Stimulated activated CD8-positive, alpha-beta memory T cell treated with anti-CD3 and anti-CD28 coated beads, Interleukin-15, amount 100 ng/mL, for 4 hours (primary cell): ENCODE measurements at places on chromosomes 1 and 21.

- no peak for DNase-seq
Measured at GRCh38 chr1:8822373-8823294, 5.2 kb upstream of the RERE start.

DNA sequence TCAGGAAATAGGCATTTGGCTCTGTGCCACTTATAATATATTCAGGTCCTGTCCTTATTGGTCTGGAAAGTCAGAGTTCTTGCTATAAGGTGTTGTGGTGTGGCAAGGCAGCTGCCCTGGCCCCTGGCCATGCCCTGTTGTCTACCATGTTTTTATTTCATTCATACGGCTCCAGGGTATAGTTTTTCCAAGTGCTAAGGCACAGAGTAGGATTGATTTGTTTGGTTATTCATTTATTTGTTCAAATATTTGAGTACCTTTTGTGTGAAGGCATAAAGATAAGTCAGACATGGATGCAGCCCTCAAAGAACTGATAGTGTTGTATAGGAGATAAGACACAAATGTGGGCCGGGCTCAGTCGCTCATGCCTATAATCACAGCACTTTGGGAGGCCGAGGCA lies 10.1 kb downstream of the ZBTB8B start:
- no peak for DNase-seq

DNA sequence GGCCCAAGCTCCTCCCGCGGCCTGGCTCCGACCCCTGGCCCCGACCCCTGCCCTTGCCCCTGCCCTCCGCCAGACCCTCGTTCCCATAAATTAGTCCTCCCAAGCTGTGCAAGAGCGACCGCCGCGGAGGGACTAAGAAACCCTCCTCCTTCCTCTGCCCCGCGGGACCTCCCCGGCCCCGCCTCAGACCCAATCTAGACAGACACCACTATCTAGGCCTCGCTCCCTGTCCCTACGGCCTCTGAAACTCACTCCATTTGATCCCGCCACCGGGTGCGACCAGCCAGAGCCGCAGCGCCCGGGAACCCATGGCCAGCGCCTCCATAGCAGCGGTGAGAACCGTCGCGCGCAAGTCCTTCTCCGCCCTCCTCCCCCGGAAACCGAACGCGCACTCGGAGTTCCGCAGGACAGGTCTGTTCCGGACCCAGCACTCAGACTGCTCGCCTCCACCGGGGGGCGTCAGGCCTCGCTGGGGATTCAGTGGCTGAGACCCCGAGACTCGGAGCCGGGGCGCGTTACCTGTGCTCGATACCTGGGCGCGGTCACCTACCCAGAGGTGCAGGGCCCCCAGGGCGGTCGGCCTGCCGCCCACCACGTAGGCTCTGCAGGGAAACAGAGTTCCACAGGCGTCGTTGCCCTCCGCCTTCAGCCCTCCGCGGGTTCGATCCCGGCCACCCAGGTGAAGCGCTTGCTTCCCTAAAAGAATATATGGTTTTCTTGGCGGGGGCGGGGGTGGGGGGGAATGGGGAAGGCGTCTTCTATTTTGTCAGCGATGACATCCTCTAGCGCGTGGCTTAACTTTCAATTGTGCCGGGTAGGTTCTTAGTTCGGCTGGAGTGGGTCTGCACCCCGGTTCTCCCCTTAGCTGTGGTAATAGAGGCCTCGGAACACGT lies at the start of gene MRPL39:
Gene MRPL39 (minus strand): TSS at position 331 of the 893 bp plus-strand sequence. CDS start 6 bp downstream, at position 325.
- peak; percentile 77 for DNase-seq

DNA sequence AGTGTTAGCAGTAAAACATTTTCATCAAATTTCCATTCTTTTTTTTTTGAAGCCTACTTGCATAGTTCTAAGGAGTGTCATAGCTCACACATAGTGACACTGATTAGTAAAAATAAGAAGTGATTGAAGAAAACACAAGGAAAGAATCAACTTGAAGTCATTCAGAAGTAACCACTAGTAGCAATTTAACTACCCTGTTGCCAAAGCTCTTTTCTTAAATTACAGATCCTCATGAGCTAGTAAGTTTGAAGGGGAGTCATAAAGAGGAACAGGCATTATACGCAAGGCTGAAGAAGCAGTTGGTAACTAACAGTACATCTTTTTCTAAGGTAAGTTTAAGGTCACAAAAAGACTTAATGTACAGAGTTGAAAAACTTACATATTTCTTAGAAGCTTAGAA lies 332.2 kb downstream of the CHRM3 start:
- no peak for DNase-seq

- no peak for DNase-seq
Measured at GRCh38 chr1:236063919-236064673, 794 bp downstream of the NID1 start.

DNA sequence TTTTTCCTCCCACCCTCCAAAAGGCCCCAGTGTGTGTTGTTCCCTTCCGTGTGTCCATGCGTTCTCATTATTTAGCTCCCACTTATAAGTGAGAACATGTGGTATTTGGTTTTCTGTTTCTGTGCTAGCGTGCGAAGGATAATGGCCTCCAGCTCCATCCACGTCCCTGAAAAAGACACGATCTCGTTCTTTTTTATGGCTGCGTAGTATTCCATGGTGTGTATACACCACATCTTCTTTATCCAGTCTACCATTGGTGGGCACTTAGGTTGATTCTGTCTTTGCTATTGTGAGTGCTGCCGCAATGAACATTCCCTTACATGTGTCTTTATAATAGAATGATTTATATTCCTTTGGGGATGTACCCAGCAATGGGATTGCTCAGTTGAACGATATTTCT lies 177.8 kb downstream of the ETS2 start:
- no peak for DNase-seq

DNA sequence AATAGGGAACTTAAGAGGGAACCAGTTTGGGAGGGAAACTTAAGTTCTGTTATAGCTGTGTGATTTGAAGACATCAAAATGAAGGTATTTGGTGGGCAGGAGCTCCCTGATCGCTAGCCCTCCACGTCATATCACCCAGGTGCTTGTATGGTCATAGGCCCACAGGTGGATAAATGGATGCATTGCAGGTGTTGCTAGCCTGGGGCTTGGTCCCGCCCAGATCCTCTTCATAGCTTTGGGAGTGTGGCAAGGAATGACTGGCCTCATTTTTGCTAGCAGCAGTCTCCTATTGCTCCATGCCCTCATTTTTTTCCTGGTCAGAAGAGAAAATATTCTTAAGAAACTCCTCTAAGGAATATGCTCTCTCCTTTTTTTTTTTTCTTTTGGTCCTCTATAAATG lies 11.3 kb downstream of the GNPAT start:
- DNase-seq = no peak

- no peak for DNase-seq
Measured at GRCh38 chr1:116855191-116855619, 54.5 kb upstream of the PTGFRN start.

DNA sequence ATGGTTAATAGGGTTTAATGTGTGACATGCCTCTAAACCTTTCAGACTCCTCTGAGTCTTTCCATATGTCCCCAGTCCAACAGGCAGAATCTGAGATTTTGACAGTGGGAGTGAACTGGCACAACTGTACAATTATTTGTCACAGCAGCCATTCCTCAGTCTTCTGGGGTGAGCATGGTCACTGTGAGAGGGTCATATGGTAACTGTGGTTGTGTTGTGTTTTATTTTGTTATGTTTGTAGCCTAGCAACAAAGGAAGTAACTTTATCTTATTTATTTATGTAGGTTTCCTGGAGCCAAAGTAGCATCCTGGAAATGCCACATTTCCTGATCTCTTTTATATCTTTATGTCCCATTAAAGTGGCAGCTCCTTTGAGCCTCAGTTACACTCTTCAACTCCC lies 1067.9 kb downstream of the TTLL7 start:
- DNase-seq = no peak

GRCh38 chr1:89809556-89809955 lies 11.3 kb upstream of the LRRC8D start:
- DNase-seq = no peak

DNA sequence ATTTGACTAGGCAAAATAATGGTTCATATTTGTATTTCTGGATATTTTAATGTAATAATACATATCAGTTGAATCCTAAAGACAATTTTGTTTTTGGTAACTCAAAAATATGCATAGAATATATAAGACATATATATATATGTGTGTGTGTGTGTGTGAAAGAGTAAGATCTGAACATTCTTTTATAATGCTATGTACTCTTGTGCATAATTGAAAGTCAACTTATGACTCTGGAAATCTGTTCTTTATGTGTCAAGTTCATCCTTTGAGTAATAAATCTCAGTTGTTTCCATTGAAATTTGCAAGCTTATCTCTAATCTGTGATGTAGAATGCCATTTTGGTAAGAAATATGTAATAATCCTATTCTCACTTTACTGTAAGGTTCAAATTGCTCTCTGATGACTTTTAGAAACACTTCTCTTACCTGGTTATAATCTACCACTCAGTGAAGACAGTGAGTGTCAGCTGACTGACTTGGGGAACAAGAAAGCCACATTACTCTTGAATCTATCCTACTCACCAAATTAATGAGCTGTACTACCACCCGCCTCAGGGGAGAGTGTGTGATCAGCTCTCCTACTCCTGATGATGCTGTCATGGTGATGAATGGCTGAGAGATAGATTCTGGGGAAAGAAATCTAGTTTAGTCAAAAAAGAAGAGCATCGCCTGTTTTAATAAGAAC lies 15.0 kb upstream of the NEK7 start:
- DNase-seq = no peak

- DNase-seq = no peak
Measured at GRCh38 chr1:205508227-205508714, 3.8 kb downstream of the CDK18 start.

DNA sequence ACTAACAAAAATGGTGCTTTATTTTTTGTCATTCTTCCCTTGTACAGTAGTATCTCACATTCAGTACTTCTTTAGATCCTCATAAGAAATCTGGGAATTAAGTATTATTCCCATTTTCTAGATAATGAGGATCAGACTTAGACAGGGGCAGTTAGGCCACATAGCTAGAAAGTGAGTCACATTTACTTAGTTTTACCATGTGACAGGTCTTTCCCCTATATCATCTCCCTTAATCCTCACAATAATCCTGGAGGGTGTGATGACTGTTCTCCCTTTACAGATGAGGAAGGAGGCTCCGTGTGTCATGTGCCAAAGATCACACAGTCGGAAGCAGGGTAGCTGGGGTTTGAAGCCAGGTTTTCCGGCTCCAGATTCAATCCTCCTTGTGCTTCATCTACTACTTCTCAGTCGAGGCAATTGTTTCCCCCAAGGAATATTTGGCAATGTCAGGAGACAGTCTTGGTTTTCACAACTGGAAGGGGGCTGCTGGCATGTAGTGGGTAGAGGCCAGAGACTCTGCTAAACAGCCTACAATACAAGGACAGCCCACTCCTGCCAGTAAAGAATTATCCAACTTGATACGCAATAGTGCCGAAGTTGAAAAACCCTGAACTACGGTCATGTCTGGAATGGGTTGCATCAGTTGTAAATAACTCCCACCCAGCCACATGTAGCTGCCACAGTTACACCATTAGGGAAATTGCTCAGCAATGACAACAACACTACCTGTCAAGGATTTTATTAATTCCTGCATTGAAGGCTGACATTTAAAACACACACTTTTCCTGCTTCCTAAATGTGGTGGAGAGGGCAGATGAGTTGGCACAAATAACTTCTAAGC lies 54.5 kb downstream of the C8B start:
- no peak for DNase-seq

DNA sequence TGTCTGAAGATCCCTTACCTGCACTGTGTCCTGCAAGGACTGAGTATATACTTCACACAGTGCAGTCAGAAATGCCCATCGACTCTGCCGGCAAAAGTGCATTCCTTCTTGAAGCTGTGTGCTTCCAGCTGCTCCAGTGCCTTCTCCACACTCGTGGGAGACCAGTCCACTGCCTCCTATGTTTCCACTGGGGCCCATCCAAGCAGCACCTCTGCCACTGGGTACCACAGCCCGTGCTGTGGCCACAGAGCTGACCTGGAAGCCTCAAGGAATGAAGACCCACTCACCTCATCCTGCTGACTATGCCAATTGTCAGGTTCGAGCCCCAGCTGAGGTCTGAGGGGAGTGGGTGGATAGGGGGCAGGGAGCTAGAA lies 108.1 kb downstream of the GDAP2 start:
- no peak for DNase-seq

GRCh38 chr1:3068564-3069431 lies at the start of gene PRDM16:
Gene PRDM16 (plus strand): TSS chr1:3069203. CDS start chr1:3069260, 57 bp downstream.
- no peak for DNase-seq

- no peak for DNase-seq
Measured at GRCh38 chr1:229378586-229379367, 35.9 kb upstream of the CCSAP start.

DNA sequence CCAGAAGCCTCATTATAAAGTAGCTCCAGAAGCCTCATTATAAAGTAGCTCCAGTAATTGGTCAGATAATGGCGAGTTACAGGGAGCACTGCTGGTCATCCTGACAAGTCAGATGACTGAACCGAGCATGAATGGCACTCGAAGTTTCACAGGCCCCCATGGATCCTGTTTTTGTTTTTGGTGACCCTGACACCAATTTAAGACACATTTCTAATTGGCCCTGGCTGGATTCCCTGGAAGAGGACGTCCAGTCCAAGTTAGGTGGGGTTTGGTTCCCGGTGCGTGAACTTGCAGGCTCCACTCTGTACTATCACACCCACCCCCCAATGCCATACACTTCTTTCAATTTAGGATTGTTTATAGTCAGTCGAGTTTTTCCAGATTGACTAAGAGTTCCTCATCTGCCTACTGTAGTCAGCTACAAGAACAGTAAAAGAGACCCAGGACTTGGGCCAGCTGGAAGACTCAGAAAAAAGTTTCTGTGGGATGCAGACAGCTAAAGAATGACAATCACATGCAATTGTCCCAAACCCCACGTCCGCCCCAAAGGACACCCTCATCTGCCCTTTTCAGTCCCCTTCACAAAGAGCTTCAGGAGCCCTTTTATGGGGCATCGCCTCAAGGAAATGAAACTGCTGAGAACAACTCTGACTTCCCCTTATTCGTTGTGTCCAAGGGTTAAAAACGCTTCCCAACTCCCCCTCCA lies 2.7 kb downstream of the DHRS3 start:
- no peak for DNase-seq

DNA sequence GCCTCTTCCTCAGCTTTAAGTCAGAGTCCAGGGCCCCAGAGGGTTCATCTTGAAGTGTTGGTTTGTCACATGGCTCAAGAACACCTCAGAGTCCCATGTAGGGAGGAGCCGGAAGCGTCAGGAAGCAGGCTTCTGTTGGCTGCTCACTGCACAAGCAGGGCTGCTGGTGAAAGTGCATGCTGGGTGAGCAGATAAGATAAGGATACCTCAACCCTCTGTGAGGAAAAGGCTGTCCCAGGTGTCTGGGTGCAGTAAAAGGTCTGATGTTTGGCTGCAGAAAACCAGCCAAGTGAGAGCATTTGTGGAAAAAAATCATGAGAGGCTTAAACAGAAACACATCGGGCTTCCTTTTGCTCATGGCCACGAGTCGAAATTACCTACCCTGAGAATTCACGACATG lies 6.2 kb upstream of the TEX35 start:
- DNase-seq = no peak

DNA sequence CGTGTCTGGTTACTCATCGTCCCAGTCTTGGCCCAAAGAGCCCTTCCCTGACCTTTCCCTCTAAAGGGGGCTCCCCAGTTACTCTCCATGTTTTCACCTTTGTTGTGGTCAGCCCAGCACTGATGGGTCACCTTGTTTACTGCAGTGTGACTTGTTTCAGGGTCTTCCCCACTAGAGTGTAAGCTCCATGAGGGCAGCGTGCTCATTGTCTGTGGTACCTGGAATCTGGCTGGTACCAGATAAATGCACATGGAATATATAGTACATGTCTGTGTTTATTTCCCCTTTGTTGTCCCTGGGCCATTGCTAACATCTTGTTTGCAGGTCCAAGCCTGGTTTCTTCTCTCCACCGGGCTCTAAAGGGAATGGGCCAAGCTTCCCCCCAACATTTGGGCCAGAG lies 22.7 kb upstream of the TENT5B start:
- no peak for DNase-seq

GRCh38 chr1:77539519-77540142 lies 142.8 kb downstream of the ZZZ3 start:
- DNase-seq = no peak
